ENCODE measurements at places on chromosomes 12 and 14.

DNA sequence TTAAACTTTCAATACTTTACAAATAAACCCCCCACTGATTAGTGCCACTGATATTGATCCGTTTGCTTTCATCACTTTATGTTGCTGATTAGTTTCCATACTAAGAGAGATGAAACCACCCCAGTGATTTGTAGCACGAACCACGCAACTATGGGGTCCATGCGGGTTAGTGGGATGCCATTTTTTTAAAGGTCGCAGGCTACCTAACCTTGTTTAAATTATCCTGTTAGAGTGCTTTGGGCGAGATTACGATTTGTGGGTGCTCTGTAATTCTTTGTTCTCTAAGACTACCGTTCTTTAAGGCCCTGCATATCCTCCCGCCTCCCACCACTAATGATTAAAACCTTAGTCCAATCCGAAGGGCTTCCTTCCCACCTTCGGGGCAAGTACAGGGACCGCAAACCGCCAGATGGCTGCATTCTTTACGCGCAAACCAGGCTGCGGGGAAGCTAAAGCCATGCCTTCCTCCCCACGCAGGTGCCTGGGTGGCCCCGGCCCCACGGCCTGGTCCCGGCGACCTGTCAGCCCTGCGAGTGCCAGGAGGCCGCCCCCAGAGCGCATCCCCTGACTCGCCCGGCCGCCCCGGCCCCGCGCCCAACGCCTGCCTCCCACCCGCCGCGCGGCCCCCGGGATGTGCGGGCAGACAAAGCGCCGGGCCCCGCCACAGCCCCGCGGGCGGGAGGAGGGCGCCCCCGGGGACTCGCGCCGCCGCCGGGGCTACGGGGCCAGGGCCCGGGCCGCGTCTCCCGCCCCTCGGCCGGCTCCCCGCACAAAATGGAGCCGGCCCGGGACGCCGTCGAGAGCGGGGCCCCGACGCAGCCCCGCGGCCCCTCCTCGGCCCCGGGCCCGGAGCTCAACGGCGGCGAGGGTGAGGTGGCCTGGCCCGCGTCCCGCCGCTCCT, 759 bp downstream of the NFYB start:
- DNase-seq = peak; percentile 56

DNA sequence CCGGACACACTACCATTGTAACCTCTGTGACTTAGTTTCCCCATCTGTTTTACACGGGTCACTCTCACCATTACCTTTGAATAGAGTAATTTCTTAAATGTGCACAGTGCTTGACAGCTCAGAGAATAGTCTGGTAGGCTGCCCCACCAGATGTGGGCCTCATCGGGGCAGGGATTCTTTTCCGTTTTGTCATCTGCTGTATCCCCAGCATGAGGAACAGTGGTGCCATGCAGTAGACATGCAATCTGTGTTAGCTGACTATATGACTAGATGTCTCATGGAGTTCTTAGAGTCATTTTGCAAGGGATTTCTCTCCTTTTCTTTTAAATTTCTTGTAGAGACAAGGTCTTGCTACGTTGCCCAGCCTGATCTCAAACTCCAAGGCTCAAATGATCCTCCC, 44.9 kb upstream of the PLEKHG3 start:
- no peak for DNase-seq

- DNase-seq = no peak
Measured at GRCh38 chr12:97936165-97936564, 473.6 kb downstream of the RMST start.

GRCh38 chr12:124548854-124549378, 18.5 kb downstream of the NCOR2 start:
- DNase-seq = no peak

GRCh38 chr14:28242895-28243294, 523.7 kb upstream of the FOXG1 start:
- DNase-seq = no peak

GRCh38 chr12:20740972-20741371, 45.8 kb downstream of the SLCO1C1 start:
- DNase-seq = no peak

- DNase-seq = no peak
Measured at GRCh38 chr12:88977115-88977514, 375.2 kb downstream of the DUSP6 start.

DNA sequence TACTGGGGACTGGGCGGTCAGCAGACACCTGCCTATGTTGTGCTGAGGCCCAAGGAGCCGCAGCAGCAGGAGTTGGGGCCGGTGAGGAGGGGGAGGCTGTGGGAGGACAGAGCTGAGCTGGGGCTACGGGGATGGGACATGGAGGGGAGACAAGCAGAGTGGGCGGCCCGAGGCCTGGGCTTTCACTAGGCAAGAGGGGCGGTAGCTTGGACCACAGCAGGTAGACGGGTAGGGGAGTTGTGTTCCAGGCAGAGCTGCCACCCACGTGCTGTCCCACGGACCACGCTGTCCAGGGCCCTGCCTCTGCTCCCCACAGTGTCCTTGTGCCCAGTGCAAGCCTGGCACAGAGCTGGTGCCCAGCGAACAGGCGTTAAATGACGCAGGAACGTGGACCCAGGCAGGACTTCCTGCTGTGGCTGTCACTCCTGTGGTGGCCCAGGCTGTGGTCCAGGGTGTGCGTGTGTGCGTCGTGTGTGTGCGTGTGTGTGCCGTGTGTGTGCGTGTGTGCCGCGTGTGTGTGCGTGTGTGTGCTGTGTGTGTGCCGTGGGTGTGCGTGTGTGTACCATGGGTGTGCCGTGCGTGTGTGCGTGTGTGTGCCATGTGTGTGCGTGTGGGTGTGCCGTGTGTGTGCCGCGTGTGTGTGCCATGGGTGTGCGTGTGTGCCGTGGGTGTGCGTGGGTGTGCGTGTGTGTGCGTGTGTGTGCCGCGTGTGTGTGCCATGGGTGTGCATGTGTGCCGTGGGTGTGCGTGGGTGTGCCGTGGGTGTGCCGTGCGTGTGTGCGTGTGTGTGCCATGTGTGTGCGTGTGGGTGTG, 6.8 kb downstream of the CEP170B start:
- DNase-seq = no peak

DNA sequence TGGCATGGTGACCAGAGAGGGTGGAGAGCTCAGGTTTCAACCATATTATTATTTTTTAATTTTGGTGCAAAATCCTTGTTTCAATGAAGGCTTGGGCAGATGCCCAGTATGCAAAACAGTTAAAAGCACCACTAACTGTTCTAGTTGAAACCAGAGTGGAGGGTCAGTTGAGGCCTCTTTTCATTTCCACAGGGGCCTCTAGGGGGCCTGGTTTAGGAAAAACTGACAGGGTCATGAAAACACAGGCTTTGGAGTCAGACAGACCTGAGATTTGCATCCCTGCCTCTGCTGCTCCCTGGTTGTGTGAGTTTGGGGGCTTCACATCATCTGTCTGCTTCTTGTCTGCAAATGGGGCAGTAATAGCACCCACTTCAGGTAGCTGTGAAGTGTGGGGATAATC, 3.3 kb upstream of the RPH3A start:
- no peak for DNase-seq

DNA sequence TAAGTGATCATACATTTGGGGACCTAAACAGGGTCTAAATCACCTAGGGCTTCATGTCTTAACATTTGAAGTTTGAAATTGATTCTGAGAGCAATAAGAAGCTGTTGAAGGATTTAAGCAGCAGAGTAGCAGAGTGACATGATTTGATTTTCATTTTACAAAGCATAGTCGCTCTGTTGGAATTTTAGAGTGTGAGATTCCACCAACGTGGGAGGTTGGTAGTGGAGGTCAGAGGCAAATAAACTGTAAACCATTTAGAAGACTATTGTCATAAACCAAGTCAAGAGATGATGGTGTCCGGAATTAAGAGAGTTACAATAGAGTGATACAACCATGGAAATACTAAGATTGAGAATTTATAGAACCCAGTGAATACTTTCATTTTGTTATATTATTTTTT, 52.7 kb upstream of the ZDHHC17 start:
- DNase-seq = no peak

- no peak for DNase-seq
Measured at GRCh38 chr12:62717643-62718042, 217.3 kb downstream of the PPM1H start.

GRCh38 chr14:36390718-36391117, 70.3 kb upstream of the MBIP start:
- no peak for DNase-seq
